AG09309 (cell line): ENCODE measurements at places on chromosomes 6 and 20.

DNA sequence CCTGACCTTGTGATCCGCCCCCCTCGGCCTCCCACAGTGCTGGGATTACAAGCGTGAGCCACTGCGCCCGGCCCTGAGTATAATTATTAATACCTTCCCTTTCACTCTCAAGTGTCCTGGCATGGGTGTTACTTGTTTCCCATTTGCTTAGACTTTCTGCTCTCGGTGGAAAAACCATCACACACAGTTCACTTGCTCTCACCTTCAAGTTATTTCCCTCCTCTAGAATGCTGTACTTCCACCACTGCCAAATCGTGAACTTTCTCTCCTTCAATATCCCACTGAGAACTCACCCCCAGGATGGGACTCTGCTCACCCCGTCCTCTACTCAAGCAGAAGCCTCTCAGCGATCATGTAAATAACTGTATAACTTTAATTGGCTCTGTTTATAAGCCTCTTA, 4.6 kb upstream of the HIVEP1 start:
- no peak for DNase-seq

DNA sequence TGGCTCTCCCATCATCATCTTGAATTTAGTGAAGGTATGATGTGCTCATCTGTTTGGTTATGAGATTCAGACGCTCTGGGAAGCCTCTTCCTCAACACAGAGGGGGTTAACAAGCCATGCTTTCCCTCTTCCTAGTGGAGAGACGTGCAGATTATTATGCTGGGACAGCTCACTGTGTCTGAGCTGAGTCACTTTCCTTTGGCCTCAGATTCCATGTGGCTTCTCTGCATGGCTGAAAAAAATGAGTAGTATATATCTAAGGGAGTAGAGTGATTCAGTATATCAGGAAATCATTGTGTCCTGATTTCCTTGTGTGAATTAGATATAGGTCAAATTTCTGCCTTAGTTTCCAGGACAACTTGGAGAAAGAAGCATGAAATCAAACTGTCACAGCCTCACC, 52.6 kb downstream of the FIG4 start:
- no peak for DNase-seq

- DNase-seq, result no peak
Observed at GRCh38 chr20:57867807-57868206, 158.0 kb upstream of the PMEPA1 start.

- no peak for DNase-seq
Observed at GRCh38 chr20:24911461-24911860, 37.6 kb upstream of the CST7 start.

DNA sequence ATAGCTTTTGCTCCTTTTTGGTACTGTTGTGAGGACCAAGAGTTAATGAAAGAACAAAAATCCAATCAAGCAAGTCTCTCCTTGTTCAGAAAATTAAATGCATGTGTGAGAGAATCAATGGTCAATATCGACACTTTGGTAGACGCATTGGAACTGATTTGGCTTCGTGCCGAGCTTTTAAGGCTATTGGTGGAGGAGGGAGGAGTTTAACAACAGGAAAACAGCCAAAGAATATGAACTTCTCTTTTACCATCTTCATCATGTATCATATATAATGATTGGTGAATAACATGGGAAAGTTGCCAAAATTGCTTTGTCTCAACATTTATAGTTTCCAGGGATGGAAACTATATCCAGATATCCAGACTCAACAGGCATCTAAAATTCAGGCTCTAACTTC, 266.5 kb upstream of the CITED2 start:
- DNase-seq, result no peak

DNA sequence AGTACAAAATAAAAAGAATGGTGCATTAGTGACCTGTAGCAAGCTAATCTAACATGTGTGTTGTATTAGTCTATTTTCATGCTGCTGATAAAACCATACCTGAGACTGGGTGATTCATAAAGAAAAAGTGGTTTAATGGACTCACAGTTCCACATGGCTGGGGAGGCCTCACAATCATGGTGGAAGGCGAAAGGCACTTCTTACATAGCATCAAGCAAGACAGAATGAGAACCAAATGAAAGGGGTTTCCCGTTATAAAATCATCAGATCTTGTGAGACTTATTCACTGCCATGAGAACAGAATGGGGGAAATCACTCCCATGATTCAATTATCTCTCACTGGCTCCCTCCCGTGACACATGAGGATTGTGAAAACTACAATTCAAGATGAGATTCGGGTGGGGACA, 45.4 kb upstream of the AIG1 start:
- no peak for DNase-seq

- DNase-seq, result no peak
Observed at GRCh38 chr20:25126204-25127029, 44.5 kb upstream of the VSX1 start.

GRCh38 chr6:71206089-71206488, 82.5 kb upstream of the OGFRL1 start:
- no peak for DNase-seq

GRCh38 chr6:112979830-112980229, 632.7 kb downstream of the RFPL4B start:
- peak; percentile 46 for DNase-seq

GRCh38 chr6:32196682-32197616, 4.5 kb upstream of the GPSM3 start:
- no peak for DNase-seq

GRCh38 chr20:7608250-7608649, 332.0 kb downstream of the HAO1 start:
- no peak for DNase-seq

DNA sequence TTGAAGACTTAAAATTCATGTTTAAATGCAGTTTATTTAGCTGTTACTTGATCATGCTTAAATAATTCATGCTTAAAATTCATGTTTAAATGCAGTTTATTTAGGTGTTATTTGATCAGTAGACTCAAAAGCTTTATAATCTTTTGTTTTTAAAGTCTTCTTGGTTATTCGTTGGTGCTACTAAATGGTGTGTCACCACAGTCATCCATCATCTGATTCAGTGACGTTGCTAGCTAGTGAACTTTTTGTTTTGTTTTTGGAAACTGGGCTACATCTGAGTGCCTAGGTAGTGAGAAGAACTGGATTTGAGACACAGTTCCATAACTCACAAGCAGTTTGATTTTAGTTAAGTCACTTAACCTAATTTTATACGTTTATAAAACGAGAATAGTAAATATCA, 20.9 kb downstream of the SCAF8 start:
- no peak for DNase-seq

DNA sequence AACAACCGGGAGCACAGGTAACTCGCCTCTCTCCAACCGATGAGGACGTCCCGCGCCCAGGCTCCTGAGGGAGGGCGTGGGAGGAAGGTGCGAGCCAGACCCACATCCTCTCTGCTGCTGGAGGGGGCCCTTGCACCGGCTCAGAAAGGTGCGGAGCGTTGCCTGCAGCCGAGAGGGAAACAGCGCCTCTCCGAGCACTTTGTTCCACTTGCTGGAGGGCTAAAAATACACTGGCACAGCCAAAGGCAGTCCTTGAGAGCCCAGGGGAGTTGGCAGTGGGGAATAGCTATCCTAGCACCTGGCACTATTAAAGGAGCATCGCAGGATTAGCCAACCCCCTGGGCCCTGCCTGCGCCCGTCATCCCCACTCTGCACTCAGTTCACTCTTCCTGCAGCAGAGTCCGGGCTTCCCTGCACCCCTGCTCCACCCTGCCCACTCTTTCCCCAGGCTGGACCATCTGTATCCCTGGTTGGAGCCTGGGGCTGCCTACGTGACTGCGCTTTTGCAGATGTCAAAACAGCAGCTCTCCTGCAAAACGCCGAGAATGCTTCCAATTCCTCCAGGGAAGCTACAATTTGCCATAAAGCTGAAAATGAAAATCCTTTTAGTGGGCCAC, 108.9 kb downstream of the SNX5 start:
- DNase-seq, result no peak
